ENCODE measurements at places on chromosomes 7 and 10.
A peak's percentile ranks its signal among the peaks of the same experiment; 100 is the strongest.

- DNase-seq, result no peak
Observed at GRCh38 chr7:87604264-87604663, 3.6 kb upstream of the ABCB1 start.

- DNase-seq, result no peak
Observed at GRCh38 chr7:132756484-132756990, 180.3 kb upstream of the PLXNA4 start.

GRCh38 chr10:107915215-107915610, 750.7 kb upstream of the SORCS1 start:
- no peak for DNase-seq

DNA sequence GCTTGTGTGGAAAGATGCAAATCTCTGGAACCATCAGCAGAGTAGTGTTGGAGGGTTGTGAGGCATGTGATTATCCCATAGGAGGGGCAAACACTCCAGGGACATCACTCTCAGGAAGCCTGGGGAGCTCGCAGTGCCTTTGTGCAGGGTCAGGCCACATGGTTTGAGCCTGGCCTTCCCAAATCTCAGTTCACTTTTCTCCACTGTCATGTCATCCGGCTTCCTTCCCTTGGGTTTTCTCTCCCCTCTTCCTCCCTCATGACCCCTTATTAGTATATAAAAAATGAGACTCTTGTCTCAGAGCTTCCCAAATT, 20.4 kb downstream of the TSPAN14 start:
- DNase-seq, result no peak

- no peak for DNase-seq
Observed at GRCh38 chr7:101094376-101094775, 9.1 kb downstream of the TRIM56 start.

DNA sequence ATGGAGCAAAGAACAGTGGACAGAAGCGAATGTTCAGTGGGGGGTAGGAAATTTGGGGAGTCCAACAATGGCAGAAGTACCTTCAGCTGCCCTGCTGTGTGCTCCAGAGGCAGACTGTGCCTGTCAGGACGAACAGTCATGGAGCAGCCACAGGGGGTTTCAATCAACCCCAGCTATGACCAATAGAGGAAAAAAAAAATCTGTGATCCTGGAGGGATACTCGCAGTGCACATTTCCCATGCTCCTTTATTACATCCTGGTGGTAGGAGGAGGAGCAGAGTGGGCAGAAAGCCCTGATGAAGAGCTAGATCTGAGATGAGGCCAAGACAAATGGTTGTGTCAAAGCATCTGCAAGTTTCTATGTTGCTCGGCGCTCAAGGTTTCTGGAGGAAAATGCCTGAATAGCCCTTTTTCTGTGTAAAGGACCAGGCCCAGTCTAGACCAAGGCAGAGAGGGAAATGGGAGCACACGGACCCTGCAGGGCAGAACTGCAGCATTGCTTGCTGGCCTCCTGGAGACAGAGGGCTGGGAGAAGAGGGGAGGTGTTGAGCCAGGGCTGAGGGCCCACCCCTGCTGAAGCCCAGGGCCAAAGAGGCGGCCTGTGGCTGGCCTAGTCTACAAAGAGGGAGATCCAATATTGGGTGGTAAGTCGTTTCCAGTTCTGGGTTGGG, 201.5 kb downstream of the GRID1 start:
- no peak for DNase-seq

GRCh38 chr10:43255634-43256431, 11.0 kb downstream of the RASGEF1A start:
- no peak for DNase-seq

DNA sequence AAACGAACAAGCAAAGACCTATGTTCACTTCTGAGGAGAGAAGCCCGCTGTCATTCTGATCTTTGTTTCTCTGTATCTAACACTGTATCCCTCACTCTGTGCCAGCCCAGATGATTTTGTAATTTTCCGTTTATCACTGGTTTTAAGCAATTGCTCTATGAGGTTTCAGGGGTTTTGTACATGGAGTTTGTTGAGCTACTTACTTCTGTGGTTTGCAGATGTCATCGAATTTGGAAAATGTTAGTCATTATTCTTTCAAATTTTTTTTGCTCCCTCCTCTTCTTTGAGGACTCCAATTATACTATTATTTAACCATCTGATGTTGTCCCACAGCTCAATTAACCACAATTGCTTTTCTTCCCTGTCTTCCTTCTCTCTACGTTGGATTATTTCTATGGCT, 650.9 kb upstream of the IGFBP3 start:
- no peak for DNase-seq

- DNase-seq, result peak; percentile 82
Observed at GRCh38 chr7:20798081-20798693, 11.5 kb upstream of the SP8 start.

Data from NCI-H2227 treated with DMSO at 0.1 percent for 48 hours (cell line).